ENCODE measurements at places on chromosomes 2 and 18.
A peak's percentile ranks its signal among the peaks of the same experiment; 100 is the strongest.

- no peak for DNase-seq
Measured at GRCh38 chr2:232521959-232522622, 1.9 kb downstream of the PRSS56 start.

DNA sequence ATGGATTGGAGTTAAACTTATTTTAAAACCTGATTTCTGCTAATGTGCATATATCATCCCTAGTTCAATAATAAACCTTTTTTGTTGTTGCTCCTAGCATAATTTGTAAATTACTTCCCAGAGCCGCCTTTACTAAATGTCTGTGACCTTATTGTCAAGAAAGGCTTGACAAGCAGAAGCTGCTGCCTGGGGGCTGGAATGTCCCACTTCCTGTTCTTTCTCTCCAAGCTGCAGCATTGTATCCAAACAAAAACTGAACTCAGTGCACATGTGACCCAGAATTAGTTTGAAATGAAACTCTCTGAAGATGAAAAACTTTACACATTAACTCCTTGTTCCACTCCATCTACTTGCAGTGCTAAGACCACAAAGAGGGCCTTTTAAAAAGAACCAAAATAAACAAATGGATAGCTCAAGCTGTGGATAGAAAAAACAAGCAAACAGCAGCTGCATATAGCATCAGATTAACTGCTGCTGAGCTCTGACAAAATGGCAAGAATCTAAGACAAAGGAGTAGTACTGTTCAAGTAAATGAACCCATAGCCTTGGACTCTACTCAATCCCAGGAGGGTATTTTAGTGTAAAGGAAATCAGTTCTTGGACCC is 99.8 kb upstream of the NEUROD1 start:
- DNase-seq = no peak

DNA sequence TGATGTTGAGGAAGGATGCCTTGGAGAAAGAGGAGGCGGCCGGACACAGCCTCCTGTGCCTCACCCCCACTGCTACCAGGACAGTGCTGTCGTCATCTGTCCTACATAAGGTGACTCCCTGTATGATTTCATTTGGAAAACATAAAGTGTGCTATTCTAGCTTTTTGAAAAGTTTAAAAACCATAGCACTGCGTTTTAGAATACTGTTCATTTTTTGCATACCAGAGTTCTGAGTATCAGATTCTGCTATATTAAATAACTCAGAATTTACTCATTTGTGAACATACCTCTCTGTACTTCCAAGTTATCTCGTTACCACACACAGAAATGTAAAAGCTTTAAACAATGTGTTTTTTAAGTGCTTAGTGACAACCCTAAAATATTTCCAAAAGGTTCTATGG is 302.9 kb downstream of the LRRTM1 start:
- no peak for DNase-seq

GRCh38 chr18:5058768-5059695 is 138.0 kb downstream of the AKAIN1 start:
- DNase-seq = no peak

- DNase-seq = no peak
Measured at GRCh38 chr2:170535552-170535951, 179.6 kb upstream of the SP5 start.

GRCh38 chr18:58186258-58186948 is 142.4 kb downstream of the NEDD4L start:
- no peak for DNase-seq

- no peak for DNase-seq
Measured at GRCh38 chr2:196719110-196719872, 79.8 kb downstream of the CCDC150 start.

DNA sequence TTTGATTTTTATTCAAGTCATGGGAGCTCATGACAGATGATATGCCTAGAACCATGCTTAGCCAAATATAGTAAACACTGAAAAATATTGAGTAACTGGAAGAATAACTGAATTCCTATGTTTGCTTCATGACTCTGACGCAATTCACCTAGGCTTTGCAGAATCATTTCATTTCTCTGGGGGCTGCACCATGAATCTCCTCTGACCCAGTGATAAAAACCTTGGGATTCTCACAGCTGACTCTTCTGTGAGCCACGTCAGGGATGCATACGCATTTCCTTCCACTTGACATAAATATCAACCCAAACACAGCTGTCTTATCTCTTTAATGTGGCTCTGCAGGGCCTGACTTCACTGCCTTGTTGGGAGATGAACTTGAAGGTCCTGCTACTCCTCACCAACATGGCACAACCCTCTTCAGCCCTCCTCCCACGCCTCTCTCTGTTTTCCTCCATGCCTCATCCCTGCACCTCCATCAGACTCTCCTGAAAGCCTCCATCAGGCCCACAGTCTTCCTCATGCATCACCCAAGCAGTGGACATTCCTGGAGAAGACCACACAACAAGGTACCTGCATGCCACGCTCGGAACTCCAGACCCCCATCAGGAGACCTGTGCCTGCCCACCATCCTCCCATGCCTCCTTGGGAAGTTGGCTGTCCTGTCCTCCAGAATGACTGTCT is 29.8 kb downstream of the COL6A3 start:
- DNase-seq = no peak

DNA sequence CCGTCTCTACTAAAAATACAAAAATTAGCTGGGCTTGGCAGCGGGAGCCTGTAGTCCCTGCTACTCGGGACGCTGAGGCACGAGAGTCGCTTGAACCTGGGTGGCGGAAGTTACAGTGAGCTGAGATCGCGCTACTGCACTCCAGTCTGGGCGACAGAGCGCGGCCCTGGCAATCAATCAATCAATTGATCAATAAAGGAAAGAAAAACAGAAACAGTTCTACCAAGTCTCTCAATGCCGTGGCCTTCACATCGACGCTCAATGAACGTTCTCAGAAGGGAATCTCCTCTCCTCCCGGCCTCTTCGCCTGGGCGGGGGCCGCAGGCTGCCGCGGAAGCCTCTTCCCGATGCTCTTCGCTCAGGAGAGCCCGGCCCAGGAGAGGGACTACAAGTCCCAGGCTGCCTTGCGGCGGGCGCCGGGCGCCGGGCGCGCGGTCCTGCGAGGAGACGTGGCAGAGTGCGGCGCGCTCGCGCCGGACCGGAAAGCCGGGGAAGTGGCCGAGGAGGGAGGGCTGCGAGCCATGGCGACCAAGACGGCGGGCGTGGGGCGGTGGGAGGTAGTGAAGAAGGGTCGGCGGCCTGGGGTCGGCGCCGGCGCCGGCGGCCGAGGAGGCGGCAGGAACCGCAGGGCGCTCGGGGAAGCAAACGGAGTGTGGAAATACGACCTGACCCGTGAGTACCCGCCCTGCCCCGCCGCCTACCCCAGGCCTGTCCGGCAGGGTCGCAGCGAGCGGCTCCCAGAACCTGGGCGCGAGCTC is at the start of gene TMEM214:
TSS of gene TMEM214 (plus strand) at position 471 of the 758 bp plus-strand sequence. CDS start at position 522, 51 bp downstream.
- peak; percentile 90 for DNase-seq

DNA sequence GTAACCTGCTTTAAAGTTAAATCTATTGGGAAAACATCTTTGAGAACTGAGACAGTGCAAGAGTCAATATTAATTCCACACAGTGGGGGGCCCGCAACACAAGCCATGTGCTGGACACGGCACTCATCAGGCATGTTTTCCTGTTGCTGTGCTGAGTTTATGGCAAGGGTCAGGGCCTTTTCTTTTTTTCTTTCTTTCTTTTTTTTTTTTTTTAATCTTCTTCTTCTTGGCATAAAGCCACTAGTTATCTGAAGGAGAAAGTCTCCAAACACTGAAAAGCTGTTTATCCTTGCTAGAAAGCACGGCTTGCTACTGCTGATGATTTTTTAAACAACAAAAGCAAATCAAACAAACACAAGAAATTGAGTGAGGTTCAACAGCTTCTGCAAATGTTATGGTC is 252.1 kb downstream of the ZNF521 start:
- no peak for DNase-seq

- no peak for DNase-seq
Measured at GRCh38 chr18:50653402-50654093, 93.7 kb downstream of the MAPK4 start.

DNA sequence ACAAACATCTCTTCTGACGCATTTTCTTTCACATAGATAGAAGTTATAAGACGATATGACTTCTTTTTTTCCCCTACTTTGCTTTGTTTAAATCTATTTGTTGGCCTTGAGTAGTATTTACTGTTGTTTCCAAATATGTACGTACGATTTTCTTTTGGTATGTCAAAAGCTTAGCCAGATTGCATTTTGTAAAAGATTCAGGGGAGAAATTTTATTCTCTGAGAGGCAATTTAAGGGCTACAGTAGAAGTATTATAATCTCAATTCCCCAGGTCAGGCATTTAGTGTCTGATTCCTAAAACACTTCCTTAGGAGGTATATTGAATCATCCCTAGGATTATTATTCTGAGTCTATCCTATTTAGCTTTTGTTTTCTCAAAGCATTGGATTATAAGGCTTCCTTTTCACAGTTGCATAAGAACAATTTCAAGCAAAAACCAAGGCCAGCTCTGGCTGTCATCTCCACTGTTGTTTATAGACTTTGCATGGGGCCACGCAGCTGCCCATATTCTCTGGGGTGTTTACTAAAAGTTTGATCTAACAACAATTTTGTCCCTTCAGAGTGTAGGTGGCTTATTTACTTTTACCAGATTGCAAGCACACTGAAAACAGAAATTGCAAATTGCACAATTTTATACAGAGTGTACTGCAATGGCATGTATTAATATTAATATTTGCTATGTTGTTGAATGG is 33.6 kb upstream of the GCG start:
- no peak for DNase-seq

DNA sequence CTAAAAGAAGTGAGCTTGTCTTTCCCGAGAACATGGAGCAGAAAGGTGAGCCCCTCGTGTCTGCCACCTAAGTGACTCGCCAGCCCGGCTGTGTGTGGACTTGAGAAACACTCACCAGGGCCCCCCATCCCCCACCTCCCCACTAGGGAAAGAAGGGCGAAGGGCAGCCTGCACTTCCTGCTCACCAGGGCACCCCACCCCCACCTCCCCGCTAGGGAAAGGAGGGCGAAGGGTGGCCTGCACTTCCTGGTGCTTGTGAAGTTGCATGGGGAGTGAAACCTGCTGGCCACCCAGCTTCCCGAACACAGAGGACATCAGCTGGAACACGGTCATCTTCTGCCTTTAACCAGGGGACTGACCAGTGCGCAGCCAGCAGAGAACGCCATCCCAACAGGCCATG is 402.7 kb upstream of the SALL3 start:
- no peak for DNase-seq

- no peak for DNase-seq
Measured at GRCh38 chr2:129906139-129906860, 73.2 kb upstream of the RAB6C start.

- DNase-seq = no peak
Measured at GRCh38 chr18:62833494-62833893, 118.2 kb downstream of the PHLPP1 start.

Data from SW480 (cell line).